ENCODE measurements at places on chromosomes 2 and 18.

DNA sequence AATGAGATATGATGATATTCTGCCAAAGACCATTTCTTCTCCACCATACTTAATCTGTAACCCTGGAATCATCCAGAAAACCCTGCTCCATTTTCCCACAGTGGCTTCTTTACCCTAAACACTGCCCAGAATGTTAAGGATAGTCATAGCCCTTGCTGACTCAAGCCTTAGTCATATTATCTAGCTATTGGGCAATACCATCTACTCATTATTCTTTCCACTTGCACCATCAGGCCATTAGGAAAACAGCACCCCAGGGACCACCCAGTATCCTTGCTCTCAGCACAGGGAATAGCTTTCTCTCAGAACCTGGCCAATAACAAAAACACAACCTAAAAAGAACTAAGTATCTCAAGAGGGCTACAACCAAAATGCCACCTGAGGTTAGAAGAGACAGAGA lies 445.7 kb upstream of the SLC14A2 start:
- DNase-seq = no peak

- DNase-seq = no peak
These were observed 16.2 kb upstream of the APOB start for GRCh38 chr2:21059885-21060610.

DNA sequence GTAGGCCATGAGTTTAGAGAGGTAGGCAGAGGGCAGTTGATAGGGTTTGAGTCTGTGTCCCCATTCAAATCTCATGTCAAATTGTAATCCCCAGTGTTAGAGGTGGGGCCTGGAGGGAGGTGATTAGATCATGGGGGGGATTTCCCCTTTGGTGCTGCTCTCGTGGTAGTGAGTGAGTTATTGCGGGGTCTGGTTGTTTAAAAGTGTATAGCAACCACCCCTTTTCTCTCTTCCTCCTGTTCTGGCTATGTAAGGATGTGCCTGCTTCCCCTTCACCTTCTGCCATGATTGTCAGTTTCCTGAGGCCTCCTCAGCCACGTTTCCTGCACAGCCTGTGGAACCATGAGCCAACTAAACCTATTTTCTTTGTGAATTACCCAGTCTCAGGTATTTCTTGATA lies 25.5 kb downstream of the MARCHF4 start:
- DNase-seq = no peak

DNA sequence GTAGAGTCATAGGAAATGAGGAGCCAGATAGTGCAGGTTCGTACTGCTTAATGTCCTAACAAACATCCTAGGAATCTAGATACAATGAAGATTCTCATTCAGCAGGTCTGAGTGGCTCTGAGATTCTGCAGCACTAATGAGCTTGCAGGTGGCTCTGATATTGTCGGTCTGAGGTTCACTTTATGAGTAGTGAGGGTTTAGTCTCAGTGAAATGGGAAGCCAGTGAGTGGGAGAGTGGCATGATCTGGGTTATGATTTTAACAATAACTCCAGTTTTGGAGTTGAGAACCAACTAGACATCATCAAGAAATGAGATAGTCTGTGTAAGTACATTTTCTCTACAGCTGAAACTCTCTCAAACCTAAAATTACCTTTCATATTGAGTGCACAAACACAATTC lies 166.8 kb upstream of the SP5 start:
- DNase-seq = no peak

Measured in stimulated activated CD8-positive, alpha-beta memory T cell treated with anti-CD3 and anti-CD28 coated beads, Interleukin-4, amount 100 ng/mL, for 1 hour (primary cell).